ENCODE measurements at places on chromosomes 11 and 22.

GRCh38 chr11:30545507-30545906 is 40.6 kb downstream of the MPPED2 start:
- DNase-seq, result no peak

- no peak for DNase-seq
These were observed 108.9 kb upstream of the NCAM1 start for GRCh38 chr11:112852143-112852866.

DNA sequence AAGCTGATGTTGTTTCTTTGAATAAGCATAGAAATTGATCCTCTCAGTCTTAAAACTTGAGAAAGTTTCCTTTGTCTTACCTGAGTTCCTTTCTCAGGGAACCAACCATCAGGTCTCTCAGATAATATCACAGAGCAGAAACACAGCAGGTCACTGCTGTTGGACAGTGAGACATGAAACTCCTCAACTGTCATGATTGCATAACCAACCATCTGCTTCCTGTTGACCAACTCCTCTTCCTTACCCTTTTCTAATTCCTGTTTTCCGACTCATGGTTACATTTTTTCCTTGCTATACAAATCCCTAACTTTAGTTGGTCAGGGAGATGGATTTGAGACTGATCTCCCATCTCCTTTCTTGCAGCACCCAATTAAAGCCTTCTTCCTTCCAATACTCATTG is 845.3 kb downstream of the FAM181B start:
- no peak for DNase-seq

DNA sequence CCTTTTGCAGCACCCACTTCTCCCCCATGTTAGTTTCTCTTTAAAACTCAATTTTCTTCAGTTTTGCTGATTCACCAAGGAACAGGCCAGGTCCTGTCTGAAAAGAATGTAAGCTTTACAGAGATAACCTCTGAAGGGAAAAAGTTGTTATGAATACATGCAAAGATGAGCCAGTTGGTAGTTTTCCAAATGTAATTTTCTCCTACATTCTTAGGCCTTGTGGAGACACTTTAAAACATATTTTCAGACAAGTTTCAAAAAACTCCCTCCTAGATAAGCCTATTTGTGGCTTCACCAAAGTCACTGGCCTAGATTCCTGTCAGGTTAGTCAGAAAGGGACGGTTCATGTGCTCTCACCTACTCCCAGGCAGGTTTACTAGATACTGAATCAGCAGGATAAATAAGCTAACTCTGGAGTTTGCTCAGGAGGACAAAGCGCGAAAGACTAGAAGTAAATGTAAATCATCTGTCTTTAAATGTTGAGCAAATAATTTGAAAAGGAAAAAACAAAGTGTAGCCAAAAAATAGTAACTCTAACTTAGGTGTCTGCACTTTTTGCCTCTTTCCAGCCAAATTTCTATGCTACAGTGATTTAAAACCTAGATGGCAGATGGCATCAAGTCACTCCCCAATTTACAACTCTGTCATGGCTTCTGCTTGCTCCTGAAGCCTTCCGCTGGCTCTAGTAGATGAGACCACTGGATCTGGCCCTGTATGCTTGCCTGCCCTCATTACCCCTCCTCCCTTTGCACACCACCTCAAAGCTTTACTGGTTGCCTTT is 4.9 kb upstream of the ATP6V1E1 start:
- DNase-seq, result peak; percentile 57

- DNase-seq, result no peak
These were observed 13.8 kb downstream of the DENND5A start for GRCh38 chr11:9251311-9251710.

- DNase-seq, result no peak
These were observed 19.2 kb upstream of the CDON start for GRCh38 chr11:126081915-126082250.

DNA sequence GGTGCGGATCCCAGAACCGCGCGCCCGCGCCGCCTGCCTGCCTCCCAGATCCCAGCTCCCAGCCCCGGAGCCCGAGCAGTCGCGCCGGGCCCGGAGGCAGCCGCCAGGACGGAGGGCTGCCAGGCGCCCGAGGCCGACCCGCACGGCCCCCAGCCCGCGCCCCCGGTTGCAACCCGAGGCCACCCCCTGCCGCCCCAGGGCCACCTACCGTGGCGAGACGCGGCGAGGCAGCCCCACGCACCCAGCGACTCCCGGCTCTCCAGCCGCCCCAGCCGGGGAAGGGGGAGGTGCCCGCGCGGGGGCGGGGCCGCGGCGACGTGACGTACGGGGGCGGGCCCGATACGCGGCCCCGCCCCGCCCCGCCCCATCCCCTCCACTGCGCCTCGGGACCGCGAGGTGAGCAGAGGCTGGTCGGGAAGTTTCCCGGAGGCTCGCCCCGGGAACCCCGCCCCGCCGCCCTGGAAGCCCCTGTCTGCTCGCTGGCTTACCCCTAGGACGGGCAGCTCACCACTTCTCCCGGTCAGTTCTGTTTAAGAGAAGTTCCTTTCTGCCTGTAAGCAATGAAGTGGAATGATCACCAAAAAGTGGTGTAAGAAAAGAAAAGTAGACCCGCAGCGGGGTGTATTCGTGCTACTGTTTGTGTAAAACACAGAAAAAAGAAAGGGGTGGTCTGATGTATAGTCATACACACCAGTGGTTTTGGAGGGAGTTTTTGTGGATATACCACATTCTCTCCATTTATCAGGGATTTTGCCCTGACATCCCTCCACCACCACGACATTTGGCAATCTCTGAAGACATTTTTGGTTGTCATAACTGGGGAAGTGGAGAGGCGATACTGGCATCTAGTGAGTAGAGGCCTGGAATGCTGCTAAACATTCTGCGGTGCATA is at the start of gene TPST2:
Gene TPST2 (minus strand): TSS at position 288 of the 892 bp plus-strand sequence. CDS start 48,502 bp downstream, outside the sequence.
- DNase-seq, result no peak

GRCh38 chr22:26767351-26768155 is 110.2 kb downstream of the MIAT start:
- DNase-seq, result no peak

GRCh38 chr22:24859587-24859986 is 53.6 kb downstream of the SGSM1 start:
- no peak for DNase-seq

GRCh38 chr11:15807827-15808226 is 548.5 kb downstream of the SOX6 start:
- no peak for DNase-seq

GRCh38 chr11:107043242-107044006 is 25.1 kb upstream of the GUCY1A2 start:
- DNase-seq, result peak; percentile 86

DNA sequence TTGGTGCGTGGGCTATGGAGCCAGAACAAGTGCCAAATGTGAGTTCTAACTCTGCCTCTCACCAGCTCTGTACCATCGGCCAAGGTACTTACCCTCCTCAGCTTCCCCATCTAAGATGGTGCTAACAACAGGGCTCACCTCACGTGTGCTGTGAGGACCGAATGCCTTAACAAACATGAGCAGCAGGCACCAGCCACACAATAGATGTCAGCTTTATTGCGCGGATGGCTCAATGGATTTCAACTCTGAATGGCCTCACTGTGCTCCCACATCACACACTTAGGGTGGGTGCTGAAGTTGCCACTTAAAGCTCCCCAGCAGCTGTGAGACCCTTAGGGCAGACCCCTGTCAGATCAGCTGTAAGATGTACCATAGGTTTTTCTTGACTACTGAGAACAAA is 24.1 kb downstream of the RELT start:
- DNase-seq, result no peak

GRCh38 chr11:12941671-12942070 is 67.4 kb upstream of the RASSF10 start:
- DNase-seq, result no peak

DNA sequence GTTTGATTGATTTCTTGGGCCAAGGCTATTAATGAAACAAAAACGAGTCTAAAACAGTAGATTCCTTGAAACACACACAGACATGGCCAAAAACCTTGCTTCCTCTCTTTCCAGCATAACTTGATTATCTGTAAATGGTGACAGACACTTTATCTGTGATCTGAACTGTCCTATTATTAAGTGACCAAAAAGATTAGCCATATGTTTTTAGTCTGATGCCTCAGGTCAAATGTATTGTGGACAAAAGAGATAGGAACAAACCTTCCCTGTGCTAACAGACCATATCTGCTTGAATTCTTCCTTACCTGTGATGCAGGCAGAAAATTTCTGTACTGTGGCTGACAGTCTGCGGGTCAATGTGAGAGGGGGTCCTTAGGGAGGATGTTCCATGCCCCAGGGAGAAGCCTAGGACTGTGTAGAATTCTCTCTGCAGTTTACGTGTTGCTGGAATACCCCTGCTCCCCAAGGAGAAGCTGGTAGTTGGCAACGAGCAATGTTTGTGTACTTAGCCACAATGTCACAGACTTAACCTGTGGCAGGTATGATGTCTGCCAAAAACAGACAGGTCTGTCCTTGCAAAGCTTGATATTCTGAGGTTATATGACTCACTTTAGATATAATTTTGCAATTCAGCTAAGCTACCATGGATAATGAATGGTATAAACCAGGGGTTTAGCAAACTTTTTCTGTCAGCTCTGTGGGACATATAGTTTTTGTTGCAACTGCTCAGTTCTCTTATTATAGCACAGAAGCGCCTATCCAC is 31.2 kb downstream of the C11orf71 start:
- no peak for DNase-seq

DNA sequence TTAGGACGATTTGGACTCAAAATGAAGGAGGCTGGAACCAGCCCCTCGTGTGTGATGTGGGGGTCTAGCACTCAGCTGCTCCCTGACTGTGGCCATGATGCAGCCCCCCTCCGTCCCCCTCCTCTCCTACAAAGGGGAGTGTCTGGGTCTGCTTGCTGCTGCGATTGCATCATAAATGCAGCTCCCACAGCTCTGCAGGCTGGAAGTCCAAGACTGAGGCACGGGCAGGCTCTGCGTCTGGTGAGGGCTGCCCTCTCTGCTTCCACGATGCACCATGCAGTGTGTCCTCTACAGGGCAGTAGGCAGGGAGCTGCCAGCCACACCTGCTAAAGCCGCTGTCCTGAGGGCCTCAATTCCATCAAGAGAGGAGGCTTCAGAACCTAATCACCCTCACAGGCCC is 432.1 kb downstream of the BRD1 start:
- DNase-seq, result no peak

DNA sequence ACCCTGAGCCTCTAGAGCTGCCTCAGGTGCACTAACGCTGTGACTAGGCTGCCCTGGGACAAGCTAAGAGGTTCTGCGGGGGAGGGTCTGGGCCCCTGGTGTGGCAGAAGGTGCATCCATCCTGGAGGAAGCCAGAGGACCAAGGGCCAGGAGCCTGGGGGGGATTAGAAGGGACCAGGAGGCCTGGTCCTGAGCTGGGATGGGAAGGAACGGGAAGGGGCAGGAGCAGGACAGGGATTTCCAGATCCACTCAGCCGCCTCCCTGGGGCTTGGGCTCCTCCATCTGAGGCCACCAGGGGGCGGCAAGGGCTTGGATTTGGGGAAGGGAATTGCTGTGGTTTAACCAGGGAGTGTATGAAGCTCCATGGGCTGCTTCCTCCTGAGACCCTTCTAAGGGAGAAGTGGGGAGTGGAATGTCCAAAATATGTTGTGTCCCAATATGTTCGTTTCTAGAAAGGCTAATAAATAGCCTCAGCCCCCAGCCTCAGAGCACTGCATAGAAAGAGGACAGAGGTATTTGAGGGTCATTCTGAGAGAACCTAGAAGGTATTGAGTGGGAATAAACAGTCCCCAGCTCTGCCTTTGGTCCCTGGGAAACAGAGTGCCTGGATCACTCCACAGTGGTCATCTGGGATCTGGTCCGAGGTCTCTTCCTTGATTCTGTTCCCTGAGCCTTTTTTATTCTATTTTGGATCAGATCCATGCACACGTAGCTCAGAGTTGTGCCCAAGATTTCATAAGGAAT is 17.4 kb upstream of the PRAME start:
- DNase-seq, result no peak

DNA sequence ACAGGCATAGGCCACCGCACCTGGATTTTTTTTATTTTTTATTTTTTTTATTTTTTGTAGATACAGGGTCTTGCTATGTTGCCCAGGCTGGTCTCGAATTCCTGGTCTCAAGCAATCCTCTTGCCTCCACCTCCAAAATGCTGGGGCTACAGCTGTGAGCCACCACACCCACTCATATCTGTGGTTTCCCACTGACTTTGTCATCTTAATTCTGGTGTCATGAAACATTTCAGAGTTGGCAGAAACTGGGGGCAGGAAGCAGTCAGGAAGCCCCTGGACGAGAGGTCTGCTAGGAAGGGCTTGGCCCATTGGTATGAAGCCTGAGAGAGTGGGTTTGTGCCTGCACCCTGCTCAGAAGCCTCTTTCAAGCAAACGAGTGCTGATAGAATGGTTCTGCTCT is 49.1 kb downstream of the COMMD9 start:
- no peak for DNase-seq

DNA sequence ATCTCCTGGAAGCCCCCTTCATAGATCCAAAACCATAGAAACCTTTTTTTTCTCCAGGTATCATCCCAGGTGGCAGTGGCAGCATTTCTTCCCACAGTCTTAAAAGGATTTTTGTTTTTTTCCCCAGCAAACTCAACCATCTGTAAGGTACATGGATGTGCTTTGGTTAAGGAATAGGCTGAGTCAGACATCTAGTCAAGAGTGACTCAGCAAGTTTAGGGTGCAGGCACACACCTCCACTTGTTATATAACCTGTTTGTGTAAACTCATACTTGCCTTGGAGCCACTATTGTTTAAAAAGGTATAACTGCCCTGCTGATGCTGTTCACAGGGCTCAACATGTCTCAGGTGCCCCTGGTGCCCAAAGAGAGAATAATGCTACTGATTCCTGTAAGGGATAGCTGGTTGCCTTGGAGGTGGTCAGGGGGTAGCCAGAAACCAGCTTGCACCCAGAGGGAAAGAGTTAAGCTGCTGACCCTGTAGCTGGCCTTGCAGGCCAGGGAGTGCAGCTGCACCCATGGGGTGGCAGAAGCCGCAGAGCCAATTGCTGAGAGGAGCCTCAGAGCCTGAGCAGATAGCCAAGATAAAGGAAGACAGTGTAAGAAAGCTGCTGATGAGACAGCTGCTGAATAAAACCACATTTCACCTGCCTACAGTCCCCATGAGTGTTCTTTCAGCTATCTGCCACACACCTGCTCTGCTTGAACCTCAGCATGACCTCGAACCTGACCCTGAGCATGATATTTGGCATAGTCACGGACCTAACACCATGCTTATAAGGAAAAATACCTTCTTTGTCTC is 1726.1 kb upstream of the RAG2 start:
- no peak for DNase-seq

DNA sequence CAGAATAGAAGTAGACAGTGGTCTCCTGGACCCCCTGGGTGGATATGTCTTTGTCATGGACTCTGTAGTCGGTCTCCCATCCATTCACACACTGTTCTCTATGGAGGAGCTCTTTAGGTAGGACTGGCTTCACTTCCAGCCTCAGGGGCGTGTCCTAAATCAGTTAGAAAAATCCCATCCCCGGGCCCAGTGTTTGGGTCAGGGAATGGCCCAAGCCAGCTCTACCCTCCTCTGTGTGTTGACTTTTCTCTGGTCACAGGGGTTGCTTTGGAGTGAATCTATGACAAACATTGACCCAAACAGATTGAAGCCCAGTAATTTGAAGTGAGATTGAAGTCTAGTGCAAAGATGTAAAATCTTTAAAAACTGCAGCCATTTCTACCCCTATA is 34.0 kb downstream of the WEE1 start:
- DNase-seq, result no peak

GRCh38 chr11:127052404-127052803 is 51.8 kb upstream of the KIRREL3 start:
- DNase-seq, result no peak

- no peak for DNase-seq
These were observed 61.4 kb upstream of the CTSC start for GRCh38 chr11:88398791-88399570.
